Brain pericyte (primary cell): ENCODE measurements at places on chromosomes 4 and X.
A peak's percentile ranks its signal among the peaks of the same experiment; 100 is the strongest.

GRCh38 chr4:150510176-150510865, 71.6 kb upstream of the MAB21L2 start:
- no peak for DNase-seq

- no peak for DNase-seq
Observed at GRCh38 chr4:99879458-99879857, 14.8 kb downstream of the LAMTOR3 start.

- peak; percentile 59 for DNase-seq
Observed at GRCh38 chr4:29423836-29424721, 1296.1 kb upstream of the PCDH7 start.

GRCh38 chr4:2193326-2193725, 48.6 kb downstream of the HAUS3 start:
- no peak for DNase-seq

DNA sequence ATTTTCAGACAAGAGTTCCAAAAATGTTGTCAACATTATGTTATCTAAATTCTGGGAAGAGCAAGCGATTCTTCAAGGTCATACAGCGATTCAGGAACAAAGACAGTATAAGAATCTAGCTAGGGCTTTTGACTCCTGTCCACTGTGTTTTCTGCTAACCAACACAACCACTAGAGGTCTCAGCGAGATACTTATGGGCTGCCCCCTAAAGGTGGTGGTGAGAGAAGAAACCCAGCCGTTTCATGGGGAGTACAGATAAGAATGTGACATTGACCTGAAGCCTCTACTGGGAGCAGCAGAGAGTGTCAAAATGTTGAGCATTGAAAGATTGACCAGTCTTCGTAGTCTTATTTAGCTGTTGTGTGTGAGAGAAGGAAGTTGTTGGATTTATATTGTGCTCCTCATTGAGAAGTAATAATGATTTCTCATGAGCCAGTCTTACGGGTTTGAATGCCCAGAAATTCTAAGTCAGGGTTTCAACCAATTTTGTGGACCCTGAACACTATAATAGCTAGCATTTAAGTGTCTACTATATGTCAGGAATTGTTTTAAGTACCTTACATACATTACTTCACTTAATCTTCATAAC, 168.3 kb downstream of the SPRY1 start:
- no peak for DNase-seq
